ENCODE measurements at places on chromosomes 3 and 15.

DNA sequence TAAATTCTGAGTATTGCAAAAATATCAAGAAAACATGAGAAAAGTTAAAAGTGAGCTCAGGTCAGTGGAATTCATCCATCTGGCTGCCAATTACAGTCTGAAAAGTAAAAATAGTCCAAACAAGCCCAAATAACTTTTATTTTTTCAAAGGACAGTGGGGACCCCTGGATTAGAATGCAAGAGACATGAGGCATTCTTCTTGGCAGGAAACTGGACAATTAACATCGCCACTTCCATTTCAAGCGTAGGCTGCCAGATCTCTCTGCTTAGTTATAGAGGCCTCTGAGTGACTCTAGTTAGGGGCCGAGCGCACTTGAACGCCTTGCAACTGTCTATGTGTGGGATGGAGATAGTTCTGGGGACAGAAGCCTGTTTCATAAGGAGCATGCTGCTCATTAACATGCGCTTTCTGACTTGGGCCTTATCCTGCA is 189.1 kb downstream of the GHSR start:
- no peak for DNase-seq

DNA sequence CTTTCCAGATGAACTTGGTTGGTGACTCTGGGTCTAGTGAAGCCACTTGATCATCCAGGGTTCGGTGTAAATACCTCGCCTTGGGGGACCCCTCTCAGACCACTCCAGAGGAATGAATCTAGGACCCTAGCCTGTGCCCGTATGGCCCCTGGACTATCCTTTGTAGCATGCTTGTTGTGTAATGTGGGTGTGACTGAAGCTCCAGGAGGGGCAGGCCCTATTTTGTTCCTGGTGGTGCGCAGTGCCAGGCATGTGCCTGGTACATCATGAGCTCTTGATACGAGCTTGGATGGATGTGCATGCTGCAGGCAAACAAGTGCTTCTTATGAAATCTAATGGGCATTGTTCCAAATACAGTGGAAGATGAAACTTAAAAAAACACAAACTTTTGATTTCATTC is 82.8 kb downstream of the EBLN2 start:
- DNase-seq = no peak

- DNase-seq = no peak
These were observed 1504.4 kb upstream of the CADM2 start for GRCh38 chr3:83454353-83454752.

GRCh38 chr3:7520059-7520458 is 659.1 kb downstream of the GRM7 start:
- DNase-seq = no peak

DNA sequence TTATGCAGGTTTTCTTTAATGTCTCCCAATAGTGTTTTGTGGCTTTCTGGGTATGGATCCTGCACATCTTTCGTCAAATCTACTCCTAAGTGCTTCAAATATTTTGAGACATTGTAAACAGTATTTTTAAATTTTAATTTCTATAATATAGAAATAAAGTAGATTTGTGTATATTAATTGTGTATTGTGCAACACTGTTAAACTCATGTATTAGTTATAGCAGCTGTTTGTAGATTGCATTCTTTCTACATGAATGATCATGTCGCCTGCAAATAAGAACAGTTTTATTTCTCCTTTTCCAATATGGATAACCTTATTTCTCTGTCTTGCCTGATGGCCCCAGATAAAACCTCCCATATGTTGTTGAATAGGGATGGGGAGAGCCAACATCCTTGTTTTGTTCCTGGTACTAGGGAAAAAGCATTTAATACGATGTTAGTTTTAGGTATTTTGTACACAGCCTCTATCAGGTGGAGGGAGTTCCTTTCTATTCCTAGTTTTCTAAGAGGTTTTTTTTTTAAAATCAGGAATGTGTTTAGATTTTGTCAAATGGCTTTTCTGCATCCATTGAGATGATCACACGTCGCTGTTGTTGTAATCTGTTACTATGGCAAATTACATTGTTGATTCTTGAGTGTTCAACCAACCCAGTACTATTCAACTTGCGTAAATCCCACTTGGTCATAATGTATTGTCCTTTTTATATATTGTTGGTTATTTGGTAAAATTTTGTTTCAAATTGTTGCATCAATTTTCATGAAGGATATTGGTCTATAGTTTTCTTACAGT is 71.1 kb upstream of the DGKG start:
- no peak for DNase-seq

- DNase-seq = no peak
These were observed 498 bp upstream of the ARNT2 start for GRCh38 chr15:80403712-80404056.
